ENCODE measurements at places on chromosomes 7 and 10.

- no peak for DNase-seq
Measured at GRCh38 chr10:14009371-14010100, 321.2 kb downstream of the FRMD4A start.

- no peak for DNase-seq
Measured at GRCh38 chr7:8260871-8261694, 884 bp downstream of the ICA1 start.

DNA sequence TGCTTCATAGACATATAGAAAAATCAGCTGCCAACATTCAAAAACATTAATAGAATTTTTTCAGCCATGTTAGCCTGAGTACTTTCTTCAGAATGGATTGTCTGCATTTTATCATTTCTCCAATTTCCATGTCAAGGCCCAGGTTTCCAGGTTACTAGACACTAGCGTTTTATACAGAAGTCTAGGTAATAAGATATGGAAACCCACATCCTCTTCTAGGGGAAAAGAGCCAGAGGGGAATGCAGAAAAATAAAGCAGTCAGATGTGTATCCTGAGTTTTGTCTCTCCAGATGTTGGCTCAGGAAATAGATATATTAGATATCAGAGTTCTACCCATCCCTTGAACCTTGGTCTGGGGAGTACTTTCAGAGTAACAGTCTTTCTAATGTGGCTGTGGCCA, 20.4 kb downstream of the GIMAP4 start:
- DNase-seq, result no peak

GRCh38 chr7:110948280-110948679, 142.6 kb upstream of the LRRN3 start:
- no peak for DNase-seq
